CD8-positive, alpha-beta T cell (primary cell): ENCODE measurements at places on chromosomes 6 and 20. TPM values are rescaled to one million over a fixed set of nuclear protein-coding genes. Genes with fewer than 3 reads are reported as not detected.

Gene UBD
- total RNA-seq = not detected

Gene RAB44
- not detected for total RNA-seq

Gene HNF4A
- not detected for total RNA-seq

Gene BAK1
- 44.8 TPM for total RNA-seq

Gene MYB
- total RNA-seq = 4.7 TPM

Gene HDGFL1
- not detected for total RNA-seq

Gene TBX18
- not detected for total RNA-seq

Gene OPRL1
- total RNA-seq = 0.69 TPM

Gene CEP43
- 8.7 TPM for total RNA-seq

Gene TMEM200A
- 0.22 TPM for total RNA-seq

Gene ISM1
- total RNA-seq = 0.24 TPM

Gene ZMYND8
- 27.0 TPM for total RNA-seq

Gene SAPCD1
- total RNA-seq = 0.92 TPM

Gene LST1
- total RNA-seq = 14.2 TPM

Gene PAX1
- total RNA-seq = not detected

Gene KIAA1755
- total RNA-seq = not detected

Gene TREML2
- total RNA-seq = 0.36 TPM

Gene TMEM244
- total RNA-seq = not detected

Gene MBOAT1
- total RNA-seq = 6.5 TPM

Gene LTB
- total RNA-seq = 180 TPM

Gene RAB23
- 0.08 TPM for total RNA-seq

Gene BPIFA1
- not detected for total RNA-seq

Gene YTHDF1
- 45.7 TPM for total RNA-seq

Gene VNN1
- not detected for total RNA-seq

Gene PBOV1
- not detected for total RNA-seq

Gene PERP
- total RNA-seq = 1.9 TPM

Gene BMP6
- not detected for total RNA-seq

Gene MAP7
- total RNA-seq = 0.24 TPM

Gene SLC17A1
- total RNA-seq = not detected

Gene SLC35D3
- total RNA-seq = not detected

Gene LPIN3
- total RNA-seq = 0.14 TPM

Gene ATP6V1G2
- 1.3 TPM for total RNA-seq

Gene ANKEF1
- 0.58 TPM for total RNA-seq

Gene KIFC1
- 1.6 TPM for total RNA-seq

Gene NKAPL
- not detected for total RNA-seq

Gene HCRTR2
- not detected for total RNA-seq

Gene C6orf52
- not detected for total RNA-seq

Gene ANGPT4
- total RNA-seq = not detected
